ENCODE measurements at places on chromosomes 12 and 14.

DNA sequence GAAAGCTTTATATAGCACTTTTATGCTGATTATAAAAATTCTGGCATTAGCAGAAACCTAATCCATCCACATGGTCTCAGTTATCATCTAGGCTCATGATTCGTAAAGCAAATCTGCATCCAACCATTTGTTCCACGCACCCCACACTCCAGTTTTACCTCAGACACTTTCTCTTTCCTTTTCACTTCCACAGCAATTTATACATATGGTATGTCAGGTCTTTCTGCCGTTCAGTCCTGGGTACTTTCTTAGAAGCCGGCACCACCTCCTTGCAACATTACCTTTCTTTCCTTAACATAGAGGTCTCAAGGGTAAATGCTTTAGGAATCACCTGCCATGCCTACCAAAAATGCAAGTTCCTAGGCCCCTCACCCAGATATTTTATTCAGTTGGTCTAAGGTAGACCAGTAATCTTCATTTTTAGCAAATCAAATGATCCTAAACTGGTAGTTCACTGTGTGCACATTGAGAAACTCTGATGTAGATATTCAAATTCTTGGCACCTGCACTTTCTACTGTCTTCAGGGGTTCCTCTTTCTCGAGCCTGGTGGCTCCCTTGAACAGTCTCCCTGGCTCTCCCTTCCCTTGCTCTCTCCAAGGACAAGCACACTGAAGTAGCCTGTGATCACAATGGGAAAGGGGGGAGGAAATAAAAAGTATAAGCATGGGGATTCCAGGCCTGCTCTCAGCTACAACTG lies 2.8 kb upstream of the KRAS start:
- DNase-seq: no peak

GRCh38 chr14:83779266-83779665 lies 1750.7 kb upstream of the FLRT2 start:
- DNase-seq: no peak

DNA sequence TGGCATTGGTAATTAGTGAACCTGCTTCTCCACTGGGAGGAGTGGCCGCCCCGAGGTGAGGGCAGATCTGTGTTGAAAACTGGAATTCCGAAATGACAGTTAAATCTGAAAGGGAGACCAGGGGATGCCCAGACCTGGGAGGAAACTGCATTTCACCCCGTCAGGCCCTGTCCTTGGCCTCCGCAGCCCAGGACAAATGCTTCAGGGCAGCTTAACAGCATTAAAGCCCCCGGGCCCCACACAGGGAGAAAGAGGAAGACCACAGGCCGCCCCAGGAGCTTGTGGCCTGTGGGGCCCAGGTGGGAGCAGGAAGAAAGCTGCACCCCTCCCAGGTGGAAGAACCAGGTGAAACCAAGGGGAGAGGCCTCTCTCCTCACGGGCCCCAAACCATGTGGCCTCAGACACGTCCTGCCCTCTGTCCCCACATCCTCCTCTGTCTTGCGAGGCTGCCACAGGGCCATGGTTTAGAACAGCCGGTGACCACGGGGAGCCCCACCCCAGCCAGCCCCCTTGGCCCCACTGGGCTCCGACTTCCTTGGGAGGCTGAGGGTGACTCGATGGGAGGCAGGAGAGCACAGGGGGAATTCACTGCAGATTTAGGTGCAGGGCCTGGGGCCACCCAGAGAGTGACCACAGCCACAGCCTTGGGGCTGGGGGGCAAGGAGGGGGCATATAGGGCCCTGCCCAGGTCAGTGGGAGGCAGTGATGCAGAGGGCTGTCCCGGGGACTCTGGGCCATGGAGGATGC lies 265.4 kb downstream of the ADGRD1 start:
- no peak for DNase-seq

- DNase-seq: no peak
Measured at GRCh38 chr12:82596483-82596882, 90.2 kb upstream of the TMTC2 start.

GRCh38 chr14:31025367-31026076 lies at the start of gene AP4S1:
AP4S1 (plus strand) TSS chr14:31025649; CDS start chr14:31066197, 40,548 bp downstream.
- peak; percentile 21 for DNase-seq

- no peak for DNase-seq
Measured at GRCh38 chr12:5257763-5258495, 174.0 kb upstream of the NTF3 start.

- no peak for DNase-seq
Measured at GRCh38 chr12:15372352-15372751, 50.0 kb downstream of the PTPRO start.

DNA sequence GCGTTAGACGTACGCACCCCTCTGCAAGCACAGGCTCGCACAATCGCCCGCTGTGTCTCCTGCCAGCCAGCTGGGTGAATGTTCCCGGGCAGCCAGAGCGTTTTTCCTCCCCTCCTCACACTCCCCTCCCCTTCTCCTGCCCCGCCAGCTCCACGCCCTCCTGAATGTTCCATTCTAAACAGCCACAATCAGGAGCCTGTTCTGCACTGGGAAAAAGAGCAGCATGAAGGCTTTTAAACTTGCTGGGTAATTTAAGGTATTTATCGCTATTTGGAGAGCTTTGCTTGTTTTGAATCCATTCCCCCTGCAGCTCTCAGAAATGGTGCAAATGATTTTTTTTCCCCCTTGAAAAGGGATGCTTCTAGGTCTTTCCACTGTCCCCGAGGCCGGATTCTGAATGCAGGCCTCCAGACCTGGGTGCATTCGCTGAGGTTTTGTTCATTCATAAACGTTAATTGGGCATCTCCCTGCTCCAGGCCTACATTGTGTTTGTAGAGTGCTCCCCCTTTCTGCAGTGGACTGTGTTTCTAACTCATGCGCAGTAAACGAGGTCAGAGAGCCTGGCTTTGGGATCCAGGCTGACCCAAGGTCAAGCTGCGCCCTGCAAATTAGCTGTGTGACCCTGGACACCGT lies 212.5 kb downstream of the CHST11 start:
- no peak for DNase-seq

GRCh38 chr14:76918782-76919394 lies 92.7 kb downstream of the LRRC74A start:
- no peak for DNase-seq

- DNase-seq: no peak
Measured at GRCh38 chr14:42628602-42629001, 1021.9 kb downstream of the LRFN5 start.

GRCh38 chr12:121184984-121185889 lies 24.7 kb upstream of the P2RX4 start:
- DNase-seq: no peak

DNA sequence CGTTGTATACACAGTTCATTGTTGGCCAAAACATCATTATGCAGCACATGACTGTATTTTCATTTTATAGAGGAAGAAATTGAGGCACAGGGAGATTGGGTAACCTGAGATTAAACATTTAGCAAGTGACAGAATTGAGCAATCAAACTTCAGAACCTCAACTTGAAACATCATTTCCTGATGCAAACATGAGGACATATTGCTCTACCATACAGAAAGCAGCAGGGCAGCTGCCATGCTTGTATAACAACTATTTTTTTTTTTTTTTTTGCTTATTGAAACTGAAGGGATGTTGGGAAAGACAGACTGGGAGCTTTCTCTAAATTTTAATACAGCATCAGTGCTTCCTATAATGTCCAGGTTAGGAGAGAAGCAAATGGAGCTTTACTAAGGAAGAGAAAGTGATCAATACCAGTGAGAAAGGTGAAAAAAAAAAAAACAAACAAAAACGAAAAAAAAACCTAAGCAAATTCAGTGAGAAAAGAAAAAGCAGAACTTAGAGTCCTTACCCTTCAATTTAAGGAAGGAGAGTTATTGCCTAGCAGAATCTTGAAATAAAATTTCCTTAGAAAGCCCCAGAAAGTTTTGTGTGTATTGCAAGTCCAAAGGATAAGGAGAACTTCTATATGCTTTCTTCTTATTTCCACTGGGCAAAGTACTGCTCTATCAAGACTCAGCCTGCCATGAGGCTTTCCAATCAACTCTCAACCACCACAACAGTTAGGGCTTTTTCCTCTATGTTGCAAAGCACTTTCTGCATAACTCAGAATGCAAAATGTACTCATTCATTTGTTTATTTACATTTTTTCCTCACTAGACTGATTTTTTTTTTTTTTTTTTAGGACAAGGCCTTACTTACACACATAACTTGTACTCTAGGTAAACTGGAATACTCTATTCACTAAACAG lies 21.6 kb downstream of the BTG1 start:
- no peak for DNase-seq

- DNase-seq: no peak
Measured at GRCh38 chr14:59004012-59004411, 184.5 kb upstream of the DAAM1 start.

- no peak for DNase-seq
Measured at GRCh38 chr12:31002361-31002725, 71.3 kb upstream of the DDX11 start.

DNA sequence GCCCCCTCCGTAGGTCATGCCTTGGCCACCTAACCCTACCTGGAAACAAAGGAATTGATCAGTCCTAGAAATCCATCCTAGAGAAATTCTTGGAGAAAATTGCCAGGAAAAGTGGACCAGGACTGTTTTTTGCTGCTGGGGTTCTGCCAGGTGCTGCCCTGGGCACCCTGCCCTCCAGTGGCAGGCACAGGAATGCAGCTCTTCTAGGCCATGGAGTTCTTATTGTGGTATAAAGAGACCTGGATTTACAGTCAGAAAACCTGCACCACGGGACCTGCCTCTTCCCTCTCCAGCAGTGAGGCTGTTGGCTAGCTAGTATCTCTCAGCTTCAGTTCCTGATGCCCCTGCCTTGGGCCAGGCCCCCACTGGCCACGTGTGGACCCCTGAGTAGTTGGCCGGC lies 59.7 kb downstream of the SLC24A4 start:
- no peak for DNase-seq

- no peak for DNase-seq
Measured at GRCh38 chr12:43937947-43938346, 102.1 kb downstream of the TMEM117 start.

GRCh38 chr12:93185369-93185741 lies 192.4 kb upstream of the NUDT4 start:
- no peak for DNase-seq

Measured in activated T-helper 1 cell treated with anti-CD3 and anti-CD28 coated beads, Interleukin-2, amount 50 U/mL, for 16 hours (primary cell).